ENCODE measurements at places on chromosomes 2 and 18.

GRCh38 chr2:42879913-42880737, 87.7 kb upstream of the HAAO start:
- no peak for DNase-seq

- DNase-seq: no peak
Observed at GRCh38 chr2:3463186-3463835, 56.0 kb downstream of the ADI1 start.

- no peak for DNase-seq
Observed at GRCh38 chr2:153939124-153939796, 67.5 kb downstream of the GALNT13 start.

DNA sequence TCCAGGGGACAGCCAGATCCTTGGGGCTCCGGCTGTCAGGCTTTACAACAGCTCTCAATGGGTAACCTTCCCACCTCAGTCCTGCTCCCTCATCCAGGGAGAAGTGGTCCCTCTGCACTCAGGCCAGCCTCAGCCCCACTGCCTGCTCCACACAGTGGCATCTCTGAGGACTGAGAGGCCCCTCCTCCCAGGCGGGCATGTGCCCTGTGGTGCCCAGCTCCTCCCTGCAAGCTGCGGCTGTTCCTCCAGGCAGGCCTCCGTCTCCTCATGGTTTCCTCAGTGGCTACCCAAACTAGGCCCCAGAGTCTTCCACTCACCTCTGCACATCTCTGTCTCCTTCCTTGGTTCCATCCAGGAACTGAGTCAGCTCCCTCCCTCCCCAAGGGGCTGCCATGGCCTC, 81.7 kb upstream of the TMEM200C start:
- DNase-seq: no peak

GRCh38 chr2:18194161-18194560, 315.7 kb downstream of the KCNS3 start:
- DNase-seq: no peak

GRCh38 chr2:209648714-209649113, 122.9 kb upstream of the UNC80 start:
- DNase-seq: no peak

- no peak for DNase-seq
Observed at GRCh38 chr18:3675994-3676393, 226.0 kb downstream of the TGIF1 start.

DNA sequence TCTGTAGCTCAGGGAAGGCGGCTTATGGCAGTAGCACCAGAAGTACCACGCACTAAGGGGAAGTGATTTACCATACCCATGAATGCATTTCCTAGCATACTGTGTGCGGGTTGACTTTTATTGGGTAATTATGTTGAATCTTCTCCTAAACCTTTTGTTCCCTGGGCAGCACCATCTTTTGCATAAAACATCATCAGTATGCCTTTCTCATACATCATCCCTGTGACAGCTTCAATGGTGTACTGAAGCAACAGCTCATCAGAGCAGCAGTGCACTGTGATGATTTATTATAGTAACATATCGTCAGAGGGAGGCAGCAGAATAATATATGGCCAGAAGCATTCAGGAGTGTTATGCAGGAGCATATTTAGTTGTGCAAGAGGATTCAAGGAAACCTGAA, 204.9 kb downstream of the CDH7 start:
- DNase-seq: no peak

- DNase-seq: no peak
Observed at GRCh38 chr2:67471681-67472080, 74.5 kb downstream of the ETAA1 start.

DNA sequence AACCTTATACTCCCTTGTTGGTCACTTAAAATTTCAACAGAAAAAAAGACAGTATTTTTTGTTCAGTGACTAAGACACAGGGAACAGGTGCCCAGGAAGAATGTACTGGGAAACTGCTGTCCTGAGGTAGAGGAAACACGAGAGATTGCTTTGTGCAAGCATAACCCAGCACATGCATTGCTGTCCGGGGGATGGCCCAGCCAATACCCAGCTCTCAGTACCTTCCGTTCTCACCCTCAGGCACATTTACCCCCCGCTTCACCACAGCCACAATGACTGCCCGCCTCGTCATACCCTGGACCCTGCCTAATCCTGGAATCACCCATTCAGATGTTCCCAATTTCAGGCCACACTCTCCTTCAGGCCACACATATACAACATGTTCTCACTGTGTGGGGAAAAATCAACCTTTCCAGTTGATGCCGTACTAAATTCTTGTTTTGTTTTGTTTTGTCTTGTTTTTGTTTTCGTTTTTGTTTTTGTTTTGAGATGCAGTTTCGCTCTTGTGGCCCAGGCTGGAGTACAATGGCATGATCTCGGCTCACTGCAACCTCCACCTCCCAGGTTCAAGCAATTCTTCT, 140.7 kb downstream of the ESCO1 start:
- DNase-seq: no peak

- no peak for DNase-seq
Observed at GRCh38 chr2:237602409-237602808, 11.9 kb upstream of the RAB17 start.

DNA sequence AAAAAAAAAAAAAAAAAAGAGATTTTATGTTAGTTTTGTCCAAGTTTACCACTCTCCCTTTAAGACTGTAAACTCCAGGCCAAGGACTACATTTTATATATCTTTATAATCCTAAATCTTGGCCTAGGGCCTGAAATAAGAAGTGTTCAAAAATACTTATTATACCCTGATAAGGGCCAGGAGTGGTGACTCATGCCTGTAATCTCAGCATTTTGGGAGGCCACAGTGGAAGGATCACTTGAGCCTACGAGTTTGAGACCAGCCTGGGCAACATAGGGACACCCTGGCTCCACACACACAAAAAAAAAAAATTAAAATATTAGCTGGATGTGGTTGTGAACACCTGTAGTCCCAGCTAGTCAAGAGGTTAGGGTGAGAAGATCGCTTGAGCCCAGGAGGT, 12.7 kb downstream of the TRIP12 start:
- no peak for DNase-seq

GRCh38 chr2:212392043-212392442, 146.6 kb downstream of the ERBB4 start:
- DNase-seq: no peak

DNA sequence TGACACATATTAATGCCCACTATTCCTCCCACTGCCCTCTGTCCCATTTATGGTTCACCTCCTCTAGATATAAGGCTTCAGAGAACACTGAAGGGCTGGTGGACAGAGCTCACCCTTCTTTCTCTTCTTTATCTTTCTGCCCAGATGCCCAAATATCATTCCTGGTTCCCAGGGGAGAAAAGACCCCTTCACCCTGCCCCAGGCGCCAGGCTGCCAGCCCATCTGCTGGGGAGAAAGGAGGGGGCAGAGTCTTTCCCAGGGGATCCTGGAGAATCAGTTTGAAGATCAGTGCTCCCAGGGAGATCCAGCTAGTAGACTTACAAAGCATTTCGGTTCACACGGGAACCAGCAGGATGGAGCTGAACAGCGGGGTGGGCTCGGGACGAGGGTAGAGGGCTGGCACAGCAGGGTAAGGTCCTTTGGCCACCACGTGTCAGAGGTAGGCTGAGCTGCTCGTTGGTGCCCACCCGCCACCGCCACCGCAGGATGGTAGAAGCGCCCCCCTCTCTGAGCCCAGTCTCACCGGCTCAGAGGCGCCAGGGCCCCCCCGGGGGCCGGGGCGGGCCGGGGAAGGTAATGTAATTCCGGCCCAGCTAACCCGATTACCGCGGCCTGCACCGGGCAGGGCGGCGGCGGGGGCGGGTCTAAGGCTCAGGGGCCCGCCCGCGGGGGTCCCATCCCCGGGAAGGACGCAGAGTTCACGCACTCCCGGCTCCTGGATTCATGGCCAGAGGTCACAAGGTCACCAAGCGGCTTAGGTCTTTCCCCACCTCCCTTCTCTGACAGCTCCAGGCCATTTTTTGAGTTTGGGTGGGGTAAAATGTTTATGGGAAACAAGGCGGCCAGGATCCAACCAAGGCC, 1.3 kb upstream of the TLX2 start:
- DNase-seq: no peak

- no peak for DNase-seq
Observed at GRCh38 chr2:99697811-99698568, 208.2 kb upstream of the REV1 start.

- DNase-seq: no peak
Observed at GRCh38 chr2:105953942-105954341, 209.2 kb downstream of the NCK2 start.

- DNase-seq: no peak
Observed at GRCh38 chr2:165898381-165898780, 55.2 kb downstream of the TTC21B start.

DNA sequence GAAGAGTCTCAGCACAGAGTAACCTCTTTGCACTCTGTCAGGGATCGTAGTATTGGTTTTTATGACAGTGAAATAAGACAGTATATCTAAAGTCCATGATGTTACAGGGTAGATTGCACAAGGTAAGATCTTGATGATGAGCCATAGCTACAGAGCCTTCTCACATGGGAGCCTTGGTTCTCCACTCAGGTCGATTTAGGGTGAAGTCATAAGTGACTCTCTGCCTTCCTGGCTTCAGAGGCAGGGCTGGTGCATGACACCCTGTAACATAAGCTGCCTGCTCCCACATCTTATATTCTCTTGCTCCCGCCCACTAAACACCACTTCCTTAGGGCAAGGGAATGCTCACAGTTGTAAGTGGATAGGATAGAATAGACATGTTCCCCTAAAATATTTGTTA, 13.3 kb downstream of the DAPL1 start:
- DNase-seq: no peak

GRCh38 chr18:63523660-63524059, 18.5 kb upstream of the SERPINB12 start:
- DNase-seq: no peak

- DNase-seq: no peak
Observed at GRCh38 chr2:141348481-141348880, 782.3 kb downstream of the LRP1B start.

DNA sequence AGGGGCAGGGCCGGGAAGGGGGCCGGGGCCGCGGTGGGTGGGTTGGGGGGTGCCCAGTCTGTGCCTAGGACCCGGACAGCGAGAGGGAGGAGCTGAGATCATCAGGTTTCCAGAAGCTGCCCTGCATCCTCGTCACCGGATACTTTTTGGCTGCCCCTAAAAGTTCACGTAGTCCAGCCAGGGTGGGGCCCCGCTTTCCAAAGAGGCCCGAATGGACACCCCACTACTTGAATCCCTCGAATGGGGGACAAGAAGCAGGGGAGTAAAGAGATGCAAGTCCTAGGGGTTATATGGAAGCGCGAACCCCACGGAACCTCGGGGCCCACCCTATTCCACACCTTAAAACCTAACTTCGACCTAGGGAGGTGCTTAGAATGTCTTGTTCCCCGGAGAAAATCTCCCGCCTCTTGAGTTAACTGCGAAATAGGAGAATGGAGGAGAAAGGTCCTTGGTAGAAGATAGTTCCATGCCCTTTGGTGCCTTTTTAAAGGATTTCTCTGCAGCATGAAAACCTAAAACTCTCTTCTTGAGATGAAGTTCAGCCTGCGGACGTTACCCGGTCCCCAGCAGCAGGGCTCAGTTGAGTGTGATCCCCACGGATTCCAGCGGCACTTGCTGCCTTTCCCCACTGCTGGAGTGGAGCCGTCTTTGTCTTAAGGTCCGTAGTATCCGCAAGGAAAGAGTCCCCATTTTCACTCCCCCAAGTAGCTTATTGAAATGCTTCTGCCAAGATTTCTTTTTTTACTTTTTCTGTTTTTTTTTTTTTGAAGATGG, 2.1 kb upstream of the RNF152 start:
- DNase-seq: no peak

DNA sequence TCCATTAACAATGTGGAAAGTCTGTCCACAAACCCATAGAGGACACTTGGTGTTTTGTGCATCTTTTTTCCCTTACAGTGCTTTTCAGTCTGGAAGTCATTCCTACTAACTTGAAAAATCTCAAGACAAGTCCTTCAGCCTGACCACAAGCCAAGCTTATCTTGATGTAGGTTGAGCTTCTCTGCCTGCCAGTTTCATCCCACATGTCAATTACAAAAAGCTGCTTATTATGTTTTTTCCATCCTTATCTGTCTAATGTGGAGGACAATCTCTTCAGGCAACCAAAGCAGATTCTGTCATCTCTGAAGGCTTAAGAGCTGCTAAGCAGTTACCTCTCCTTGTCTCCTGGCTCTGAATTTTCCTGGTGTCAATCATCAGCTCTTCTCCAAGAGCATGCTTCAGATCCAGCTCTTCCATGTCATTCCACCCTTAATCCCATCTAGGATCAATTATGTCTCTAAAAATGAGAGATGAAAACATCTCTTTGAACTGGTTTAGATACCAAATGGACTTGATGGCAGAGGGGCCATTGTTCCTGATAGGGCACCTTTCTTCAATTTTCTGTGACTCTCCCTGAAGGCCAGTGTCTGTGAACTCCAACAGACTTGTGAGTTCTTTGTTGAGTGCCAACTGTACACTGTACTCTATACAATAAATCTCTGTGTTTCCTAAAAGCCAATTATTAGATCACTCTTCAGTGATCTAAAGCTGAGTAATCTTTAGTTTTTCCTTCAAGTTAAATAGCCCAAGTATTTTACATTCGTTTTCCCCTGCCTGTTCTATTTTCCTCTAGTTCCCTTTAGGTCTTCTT, 208.6 kb downstream of the RBM43 start:
- DNase-seq: no peak

GRCh38 chr2:100965596-100965995, 36.5 kb upstream of the RPL31 start:
- DNase-seq: no peak

DNA sequence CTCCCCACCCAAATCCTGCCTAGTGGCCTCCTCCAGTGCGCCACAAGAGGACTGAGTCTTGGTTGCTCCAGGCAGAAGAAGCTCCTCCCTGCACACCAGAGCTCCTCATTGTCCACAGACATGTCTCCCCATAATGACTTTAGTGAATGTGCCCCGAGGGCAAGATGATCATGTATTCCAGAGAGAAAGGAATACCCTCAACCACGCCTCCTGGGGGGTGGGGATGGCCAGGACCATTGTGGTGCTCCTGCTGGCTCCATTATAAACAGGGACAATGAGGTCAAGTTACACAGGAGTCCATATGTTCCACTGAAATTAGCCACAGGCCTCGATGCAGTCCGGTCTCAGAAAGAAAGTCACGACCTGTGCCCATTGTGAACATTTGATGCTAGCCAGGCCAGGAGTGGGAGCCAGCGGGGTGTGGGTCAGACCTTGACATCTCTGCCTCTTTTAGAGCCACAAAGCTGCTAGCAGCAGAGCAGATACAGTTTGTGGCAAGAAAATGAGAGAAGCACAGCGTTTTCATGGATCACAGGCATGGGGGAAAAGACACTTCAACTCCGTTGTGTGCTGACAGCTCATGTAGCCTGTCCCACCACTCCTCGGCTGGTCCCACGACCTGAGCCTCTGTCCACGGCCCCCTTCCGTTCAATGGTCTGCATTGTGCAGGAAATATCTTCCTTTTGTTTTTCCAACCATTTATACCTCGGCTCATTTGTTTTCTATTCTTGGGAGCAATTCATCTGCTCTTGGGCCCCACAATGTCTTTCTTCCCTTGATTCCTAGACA, 70.7 kb upstream of the FZD7 start:
- no peak for DNase-seq
